ENCODE measurements at places on chromosomes 2 and 18. TPM values are rescaled to one million over a fixed set of nuclear protein-coding genes. Genes with fewer than 3 reads are reported as not detected.
A peak's percentile ranks its signal among the peaks of the same experiment; 100 is the strongest.

ANKRD53 gene
- not detected for total RNA-seq

GPR148 gene
- not detected for total RNA-seq

GRCh38 chr2:173217116-173217840, 137.4 kb upstream of the CDCA7 start:
- DNase-seq, result peak; percentile 10

DNA sequence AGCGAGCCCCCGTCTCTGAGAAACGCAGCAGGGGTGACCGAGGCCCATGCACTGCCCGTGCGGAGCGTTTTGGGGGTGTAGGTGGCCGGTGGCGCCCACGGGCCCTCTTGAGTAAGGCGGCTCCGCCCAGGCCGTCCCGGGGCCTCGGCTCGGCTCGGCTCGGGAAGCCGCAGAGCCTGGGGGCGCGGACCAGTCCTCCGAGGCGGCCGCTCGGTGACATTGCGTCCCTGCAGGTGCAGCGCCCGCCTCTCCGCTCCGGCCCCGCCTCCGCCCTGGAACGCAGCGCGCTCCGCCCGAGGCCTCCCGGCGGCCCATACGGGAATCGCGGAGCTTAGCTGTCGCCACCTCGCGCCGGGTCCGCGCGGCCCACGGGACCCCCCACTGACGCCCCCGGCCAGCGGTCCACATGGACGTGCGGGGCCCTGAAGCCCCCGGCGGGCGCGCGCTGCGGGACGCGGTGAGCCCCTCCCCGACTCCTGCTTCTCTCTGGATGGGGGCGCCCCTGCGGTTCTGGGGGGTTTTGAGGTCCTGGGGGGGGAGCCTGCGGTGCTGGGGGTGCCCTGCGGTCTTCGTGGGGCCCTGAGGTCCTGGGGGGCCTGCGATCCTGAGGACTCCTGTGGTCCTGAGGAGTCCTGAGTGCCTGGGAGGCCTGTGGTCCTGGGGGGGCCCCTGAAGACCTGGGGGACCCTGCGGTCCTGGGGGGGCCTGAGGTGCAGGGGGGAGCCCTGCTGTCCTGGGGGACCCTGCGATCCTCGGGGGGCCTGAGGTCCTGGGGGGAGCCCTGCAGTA, at the start of gene HSBP1L1:
Gene HSBP1L1, plus strand, starts transcription at position 314 of the 789 bp plus-strand sequence. Its CDS starts 93 bp downstream, at position 407.
- no peak for DNase-seq

Measured in bronchial epithelial cell (primary cell).